ENCODE measurements at places on chromosomes 6 and 20. TPM values are rescaled to one million over a fixed set of nuclear protein-coding genes. Genes with fewer than 3 reads are reported as not detected.

The TP53TG5 gene
- not detected for total RNA-seq

The LY6G6D gene
- not detected for total RNA-seq

DNA sequence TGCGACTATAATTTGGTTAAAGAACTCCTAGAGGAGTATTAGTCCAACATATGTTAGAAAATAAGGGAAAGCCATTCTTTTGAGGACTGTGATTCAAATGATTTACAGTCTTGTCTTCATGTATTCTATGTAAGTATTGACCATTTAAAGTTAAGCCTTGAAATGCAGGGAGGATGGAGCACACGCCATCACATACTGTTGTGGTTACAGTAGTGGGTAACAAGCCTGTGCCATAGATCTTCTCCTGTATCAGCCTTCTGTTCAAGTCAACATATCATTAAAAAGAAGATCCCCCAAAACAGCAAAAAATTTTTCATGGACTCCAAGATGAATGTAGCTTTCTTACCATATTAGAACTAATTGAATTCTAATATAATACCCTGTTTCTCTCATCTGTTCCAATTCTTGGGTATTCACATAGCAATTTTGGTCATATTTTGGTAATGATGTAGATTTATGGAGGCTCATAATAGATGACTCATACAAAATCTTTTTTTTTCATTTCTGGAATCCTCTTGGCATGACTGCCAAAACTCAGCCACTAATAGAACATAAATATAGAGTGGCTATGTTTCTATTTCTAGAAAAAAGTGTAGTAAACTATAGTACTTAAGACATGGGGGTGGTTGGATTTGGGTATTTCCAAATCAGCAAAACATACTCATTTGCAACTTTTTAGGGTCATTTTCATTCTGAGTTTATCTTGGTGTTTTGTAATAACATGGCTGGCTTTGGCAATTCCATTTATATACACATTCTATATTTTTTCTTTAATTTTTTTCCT, 413.5 kb downstream of the BCKDHB start:
- no peaks in the 10 kb centered on the region for H3K27me3 ChIP-seq
- H3K4me1 ChIP-seq, result peaks cover 4% of the 10 kb centered on the region
- no peak for DNase-seq
- no peaks in the 10 kb centered on the region for H3K36me3 ChIP-seq

- no peaks in the 10 kb centered on the region for H3K36me3 ChIP-seq
- H3K27me3 ChIP-seq, result peaks cover 41% of the 10 kb centered on the region
- H3K4me3 ChIP-seq, result no peak overlapping the region
- H3K4me1 ChIP-seq, result peaks cover 51% of the 10 kb centered on the region
Observed at GRCh38 chr6:98831057-98831958, 3.1 kb upstream of the POU3F2 start.

DNA sequence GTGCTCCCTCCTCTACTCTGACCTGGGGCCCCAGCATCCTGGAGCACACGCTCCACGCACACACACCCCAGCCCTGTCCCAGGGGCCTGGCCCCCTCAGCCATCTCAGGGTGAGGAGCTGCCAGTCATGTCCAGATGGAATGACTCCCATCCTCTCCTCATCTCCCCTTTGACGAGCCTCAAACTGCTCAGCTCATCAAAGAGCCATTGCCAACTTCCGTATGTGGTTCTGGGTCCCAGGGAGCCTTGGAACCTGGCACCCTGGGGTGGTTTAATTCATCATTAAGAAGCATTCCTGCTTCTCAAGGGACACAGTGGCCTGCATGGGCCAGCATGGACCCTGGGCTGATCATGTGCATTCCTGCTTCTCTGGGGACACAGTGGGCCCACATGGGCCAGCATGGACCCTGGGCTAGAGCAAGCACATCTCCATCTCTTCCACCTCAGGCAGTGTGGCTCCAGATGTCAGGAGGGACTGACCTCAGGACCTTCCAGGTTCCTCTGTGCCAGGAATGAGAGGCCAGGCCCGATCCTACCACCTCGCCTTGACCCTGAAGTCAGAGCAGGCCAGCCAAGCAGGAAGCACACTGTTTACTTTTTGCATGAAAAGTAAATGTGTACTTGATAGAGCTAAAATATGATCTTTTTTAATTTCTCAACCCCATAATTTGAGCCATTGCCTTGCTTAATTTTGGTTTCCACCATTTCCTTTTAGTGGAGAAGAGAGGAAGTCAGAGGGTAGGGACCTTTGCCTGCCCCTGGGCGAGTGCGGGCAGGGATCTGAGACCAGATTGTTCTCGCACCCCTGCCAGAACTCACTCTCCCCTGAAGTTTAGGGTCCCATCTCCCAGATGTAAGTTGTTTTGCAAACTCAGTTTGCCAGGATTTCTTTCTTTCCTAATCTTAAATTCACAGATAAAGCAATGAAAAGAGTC, 26.1 kb downstream of the SPATA2 start:
- H3K27ac ChIP-seq, result peak overlapping the region; percentile 44
- peaks cover 19% of the 10 kb centered on the region for H3K4me1 ChIP-seq

- no peaks in the 10 kb centered on the region for H3K36me3 ChIP-seq
- no peak overlapping the region for H3K4me3 ChIP-seq
- H3K4me1 ChIP-seq, result no peaks in the 10 kb centered on the region
- no peak for DNase-seq
- no peaks in the 10 kb centered on the region for H3K27me3 ChIP-seq
Observed at GRCh38 chr20:59461526-59461925, 142.8 kb upstream of the PHACTR3 start.
